ENCODE measurements at places on chromosomes 5 and 9.
A peak's percentile ranks its signal among the peaks of the same experiment; 100 is the strongest.

DNA sequence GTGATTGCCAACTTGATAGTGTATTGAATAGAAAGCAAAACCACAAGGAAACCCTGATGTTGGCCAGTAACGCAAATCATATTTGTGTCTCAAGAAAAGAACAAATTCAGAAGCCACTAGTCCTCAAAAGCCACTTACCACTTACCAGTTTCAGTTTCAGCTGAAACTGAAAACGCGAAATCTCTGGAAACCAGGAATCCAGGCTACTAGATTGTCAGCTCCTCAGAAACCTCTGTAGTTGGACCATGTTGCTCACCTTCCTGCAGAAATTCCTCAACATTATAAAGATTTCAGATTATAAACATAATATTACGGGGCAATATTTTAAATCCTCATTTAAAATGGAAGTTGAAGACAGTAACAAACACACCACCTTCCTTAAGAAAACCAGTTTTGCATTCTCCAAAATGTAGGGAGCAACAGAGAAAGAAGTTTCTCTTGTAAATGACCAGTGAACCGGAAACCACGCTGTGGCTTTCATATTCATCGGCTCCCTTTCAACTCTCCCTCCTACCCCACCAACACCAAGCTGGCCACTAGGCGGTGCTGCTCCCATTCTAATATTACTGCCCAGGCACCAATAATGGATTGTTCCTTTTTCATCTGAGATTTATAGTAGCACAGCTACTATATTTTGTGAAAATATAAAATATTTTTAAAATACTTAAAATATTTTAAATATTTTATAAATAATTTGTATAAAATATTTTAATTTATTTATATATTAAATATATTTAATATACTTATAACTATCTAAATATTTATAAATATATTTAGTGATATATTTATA is 8.7 kb upstream of the TMED7 start:
- DNase-seq, result peak; percentile 91

- peak; percentile 49 for DNase-seq
Observed at GRCh38 chr5:57895766-57896165, 413.2 kb upstream of the ACTBL2 start.

DNA sequence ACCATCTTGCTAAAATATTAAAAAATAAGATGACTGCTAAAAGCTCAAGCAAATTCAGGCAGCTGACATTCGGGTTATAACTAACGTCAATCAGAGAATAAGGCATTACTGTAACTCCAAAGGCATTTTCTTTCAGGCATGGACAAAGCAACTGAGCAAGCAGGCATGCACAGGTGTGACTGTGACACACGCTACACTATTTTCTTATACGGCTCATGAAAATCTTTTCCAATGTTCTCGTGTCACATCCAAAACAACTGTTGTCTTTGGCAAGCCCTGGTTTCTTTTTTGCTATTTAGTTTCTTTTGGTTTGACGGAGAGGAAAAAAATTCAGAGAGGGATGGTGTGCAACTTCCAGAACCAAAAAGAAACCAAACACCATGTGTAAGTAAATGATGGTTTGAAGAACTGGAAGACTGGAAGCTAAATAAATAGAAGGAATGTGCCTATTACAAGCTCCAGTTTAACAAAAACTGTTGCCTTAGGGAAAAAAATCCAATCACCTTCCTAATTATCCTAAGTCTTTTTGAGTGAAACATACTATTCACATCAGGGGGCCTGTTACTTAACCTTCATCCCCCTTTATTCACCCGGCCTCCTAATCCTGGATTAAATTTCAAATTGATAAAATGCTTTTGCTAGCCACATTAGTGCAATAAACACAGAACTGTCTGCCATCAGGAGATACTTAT is 277.6 kb downstream of the PSAT1 start:
- DNase-seq, result no peak

DNA sequence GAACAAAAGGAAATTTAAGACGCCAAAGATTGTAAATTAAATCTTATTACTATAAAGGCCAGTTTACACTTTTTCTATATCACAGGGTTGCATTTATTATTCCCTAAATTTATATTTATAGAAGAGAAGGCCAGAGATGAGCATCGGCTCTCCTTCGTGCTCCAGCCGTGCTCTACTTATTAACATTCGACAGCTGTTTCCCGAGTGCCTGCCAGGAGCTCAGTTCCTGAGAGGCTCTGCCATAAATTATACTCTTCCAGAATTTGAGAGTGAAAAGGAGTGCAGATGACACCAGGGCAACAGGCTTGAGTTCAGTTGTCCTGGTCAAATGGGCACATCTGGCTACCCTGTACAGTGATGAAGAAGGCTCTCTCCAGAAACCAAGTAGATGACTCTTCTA is 70.1 kb downstream of the PCSK5 start:
- no peak for DNase-seq

- no peak for DNase-seq
Observed at GRCh38 chr5:59943452-59944113, 50.1 kb upstream of the PDE4D start.

DNA sequence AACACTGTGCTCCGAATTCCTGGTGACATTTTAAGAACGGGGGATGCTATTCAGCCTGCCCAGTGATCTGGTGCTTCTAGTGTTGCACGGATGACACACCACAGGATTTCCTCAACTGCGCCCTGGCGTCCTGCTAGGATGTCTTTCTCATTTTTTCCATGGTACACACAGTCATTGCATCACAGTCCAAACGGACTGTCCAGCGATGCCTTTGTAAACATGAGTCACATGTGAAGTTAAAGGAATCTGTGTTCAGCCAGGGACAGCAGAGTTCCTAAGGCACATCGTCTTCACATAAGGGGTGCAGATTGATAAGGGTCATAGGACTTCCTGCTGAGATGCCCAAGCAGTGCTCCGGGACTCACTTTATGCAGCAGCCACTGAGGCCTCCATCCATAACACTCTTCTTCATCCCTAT is 9.3 kb upstream of the PTPN3 start:
- peak; percentile 93 for DNase-seq

DNA sequence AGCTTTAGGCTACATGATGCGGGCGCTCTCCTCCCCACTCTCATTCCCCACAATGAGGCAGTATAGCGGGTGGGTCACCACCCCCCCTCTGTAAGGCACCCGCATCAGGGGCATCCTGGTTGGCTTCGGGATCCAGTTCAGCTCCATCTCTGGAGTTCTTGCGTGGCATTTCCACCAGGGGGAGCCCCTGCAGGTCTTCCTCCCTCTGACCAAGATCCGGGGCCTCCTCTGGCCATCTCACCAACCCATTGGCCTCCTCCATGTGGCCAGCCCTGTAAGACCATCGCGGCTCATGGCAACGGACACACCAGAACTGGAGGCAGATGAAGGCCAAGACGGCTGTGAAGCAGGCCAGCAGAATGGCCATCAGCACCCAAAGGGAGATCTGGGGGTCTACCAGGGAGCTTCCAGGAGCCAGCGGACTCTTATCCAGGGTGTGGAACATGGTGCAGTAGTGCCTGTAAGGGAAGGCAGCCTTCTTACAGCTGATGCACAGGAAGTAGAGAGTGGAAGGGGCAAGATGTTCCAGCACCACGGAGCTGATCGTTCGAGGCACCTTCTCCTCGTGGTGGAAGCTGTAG is 77.0 kb downstream of the CYFIP2 start:
- peak; percentile 46 for DNase-seq

- no peak for DNase-seq
Observed at GRCh38 chr5:68679041-68679440, 414.8 kb upstream of the SLC30A5 start.

DNA sequence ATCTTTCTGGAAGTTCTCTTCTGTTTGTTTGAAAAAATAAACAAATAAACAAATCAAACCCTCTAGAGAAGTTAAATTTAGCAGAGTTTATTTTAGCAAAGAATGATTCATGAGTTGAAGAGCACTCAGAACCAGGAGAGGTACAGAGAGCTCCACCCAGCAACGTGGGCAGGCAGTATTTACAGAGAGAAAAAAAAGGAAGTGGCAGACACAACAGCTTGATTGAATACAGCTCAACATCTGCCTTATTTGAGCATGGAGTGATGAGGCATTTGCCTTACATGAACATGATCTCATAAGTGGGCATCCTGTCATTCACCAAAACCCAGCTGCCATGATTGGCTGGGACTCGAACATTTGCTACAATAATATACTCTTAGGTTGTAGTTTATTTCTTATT is 381.6 kb upstream of the ADAMTS16 start:
- DNase-seq, result no peak

DNA sequence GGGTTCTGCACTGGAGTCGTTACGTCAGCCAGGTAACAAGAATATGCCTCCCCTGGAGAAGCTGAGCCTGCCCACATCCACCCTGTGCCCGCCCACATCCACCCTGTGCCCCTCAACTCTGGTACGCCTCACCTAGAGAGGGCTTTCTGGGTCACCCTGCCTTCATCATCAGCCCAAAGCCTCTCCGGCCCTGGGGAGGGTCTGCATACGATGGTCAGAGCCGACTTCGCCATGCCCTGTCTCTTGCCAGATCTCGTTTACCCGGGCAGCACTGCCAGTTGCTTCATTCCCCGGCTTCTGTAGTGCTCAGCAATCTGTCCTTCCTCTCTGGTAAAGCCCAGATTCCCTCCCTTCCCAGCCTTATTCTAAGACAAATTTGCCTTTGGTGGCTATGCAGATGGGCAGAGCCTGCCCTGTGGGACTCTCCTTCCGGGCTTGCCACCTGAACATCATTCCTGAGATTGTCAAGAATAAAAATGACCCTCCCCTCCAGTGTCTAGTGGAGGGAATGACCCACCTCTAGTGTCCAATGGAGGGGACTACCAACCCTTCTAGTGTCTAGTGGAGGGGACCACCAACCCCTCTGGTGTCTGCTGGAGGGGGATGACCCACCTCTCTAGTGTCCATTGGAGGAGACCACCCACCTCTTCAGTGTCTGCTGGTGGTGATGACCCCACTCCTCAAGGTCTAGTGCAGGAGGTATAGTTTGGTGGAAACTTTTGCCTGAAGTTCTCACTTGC is 3.4 kb downstream of the PLEKHG4B start:
- no peak for DNase-seq

DNA sequence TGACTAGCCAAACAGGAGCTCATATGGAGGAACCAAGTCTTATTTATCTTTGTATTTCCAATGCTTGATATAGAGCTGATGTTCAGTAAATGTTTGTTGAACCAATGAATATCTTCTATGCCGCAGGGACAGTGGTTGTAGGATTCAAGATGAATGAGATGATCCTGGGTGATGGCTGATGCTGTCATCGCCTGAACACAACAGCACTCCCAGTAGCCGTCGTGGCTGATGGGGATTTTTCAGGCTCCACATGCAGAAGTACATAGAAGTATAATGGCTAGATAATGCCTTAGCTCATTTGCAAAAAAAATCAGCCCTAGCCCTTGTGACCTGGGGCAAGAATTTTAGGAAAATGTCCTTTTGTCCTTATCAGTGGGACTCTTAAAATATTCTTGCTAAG is 69.0 kb upstream of the OR13F1 start:
- no peak for DNase-seq

DNA sequence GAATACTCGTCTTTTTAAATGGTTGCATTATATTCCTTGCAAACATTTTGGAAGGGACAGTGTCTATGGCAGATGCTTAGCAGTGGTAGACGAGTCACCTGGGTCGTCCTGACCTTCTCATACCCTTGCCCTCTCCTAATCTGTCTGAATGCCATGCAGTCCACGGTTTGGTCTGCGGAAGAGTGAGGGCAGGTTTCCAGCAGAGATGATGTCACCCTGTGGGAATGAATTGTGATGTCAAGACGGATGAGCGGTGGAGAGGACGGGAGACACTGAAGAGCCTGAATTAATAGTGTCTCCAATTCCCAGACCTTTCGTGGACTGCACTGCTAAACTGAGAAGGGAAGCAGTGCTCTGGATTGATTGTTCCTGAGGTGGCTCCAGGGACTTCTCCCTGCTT is 329.0 kb upstream of the PANK3 start:
- peak; percentile 31 for DNase-seq

- DNase-seq, result no peak
Observed at GRCh38 chr9:33315371-33315770, 25.1 kb downstream of the NFX1 start.

- no peak for DNase-seq
Observed at GRCh38 chr5:102613661-102614060, 114.9 kb upstream of the SLCO6A1 start.

DNA sequence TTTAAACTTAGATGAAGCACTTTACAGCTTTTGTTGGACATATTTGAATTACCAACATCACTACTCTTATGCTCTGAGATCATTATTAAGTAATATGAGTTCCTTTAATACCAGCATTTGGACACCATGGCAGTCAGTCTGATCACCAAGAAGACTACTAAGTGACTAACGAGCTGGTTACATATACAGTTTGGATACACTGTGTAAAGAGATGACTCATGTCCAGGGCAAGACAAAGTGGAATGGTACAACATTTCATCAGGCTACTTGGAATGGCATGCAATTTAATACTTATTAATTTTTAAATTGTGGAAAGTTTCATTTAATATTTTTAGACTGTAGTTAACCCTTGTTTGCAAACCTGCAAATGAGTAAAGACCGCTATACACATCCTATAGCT is 237.4 kb upstream of the PRDM9 start:
- no peak for DNase-seq
